ENCODE measurements at places on chromosomes 1 and 21.

DNA sequence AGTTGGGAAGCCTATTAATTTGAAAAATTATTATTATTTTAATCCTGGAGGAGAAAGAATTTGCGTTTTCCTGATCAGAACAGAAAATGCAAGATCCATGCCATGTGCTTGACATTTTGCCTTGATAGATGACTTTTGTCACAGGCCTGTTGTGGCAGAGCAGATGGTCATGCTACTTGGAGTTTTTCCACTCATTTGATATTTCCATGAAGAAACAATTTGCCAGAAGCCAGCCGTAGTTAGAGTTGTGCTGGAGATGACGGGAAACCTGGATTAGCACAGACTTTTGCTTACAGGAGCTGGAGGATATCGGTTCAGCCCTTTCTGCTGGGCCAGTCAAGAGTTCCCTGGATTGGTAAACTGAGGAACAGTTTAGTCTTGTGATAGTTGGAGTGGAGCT lies 3.2 kb downstream of the RCAN3 start:
- DNase-seq = no peak

GRCh38 chr1:93679546-93679945 lies 2.1 kb downstream of the BCAR3 start:
- no peak for DNase-seq

DNA sequence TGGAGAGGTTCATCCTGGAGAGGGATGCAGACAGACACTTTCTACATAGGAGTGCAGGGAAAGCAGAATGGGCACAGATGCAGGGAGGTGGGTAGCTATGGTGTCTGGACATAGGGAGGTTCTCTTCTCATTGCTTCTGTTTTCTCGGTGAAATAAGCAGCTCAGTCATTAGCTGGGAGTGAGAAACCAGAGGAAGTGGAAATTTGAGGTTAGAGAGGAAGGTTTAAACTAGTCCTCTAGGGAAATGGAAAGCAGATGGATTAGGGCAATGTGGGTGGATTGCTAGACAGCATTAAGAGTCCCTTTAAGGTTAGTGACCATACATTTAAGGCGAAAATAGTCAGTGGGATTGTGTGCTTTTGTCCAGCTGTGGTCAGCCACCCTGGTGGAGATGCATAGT lies 39.6 kb downstream of the MPZL1 start:
- DNase-seq = no peak

DNA sequence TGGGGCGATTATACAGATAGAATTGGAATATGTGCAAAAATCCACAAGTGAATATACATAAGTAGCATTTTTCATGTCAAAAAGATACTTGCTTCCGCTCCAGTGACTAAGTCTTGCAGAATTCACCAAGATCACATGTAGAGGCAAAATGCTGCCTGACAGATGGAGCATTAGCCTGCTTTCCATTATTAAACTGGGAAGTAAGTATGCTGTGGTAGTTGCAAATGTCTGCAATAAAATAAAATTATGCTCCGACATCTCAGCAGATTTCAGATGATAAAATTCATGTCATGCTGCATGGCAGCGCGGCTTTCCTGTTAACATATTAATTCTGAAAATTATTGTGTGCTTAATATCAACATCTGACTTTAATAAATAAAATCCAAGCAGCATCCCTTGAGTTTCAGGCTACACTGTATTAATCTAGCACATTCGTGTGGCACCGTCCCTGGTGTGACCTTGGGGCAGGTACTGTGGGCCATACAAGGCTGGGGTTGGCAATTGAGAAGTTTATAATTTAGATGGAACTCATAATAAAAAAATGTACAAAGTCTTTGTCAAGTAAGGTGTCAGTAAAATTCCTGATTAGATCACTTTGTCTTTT lies 366.4 kb upstream of the ZP4 start:
- DNase-seq = no peak

GRCh38 chr1:37442644-37443043 lies 31.7 kb upstream of the ZC3H12A start:
- no peak for DNase-seq

DNA sequence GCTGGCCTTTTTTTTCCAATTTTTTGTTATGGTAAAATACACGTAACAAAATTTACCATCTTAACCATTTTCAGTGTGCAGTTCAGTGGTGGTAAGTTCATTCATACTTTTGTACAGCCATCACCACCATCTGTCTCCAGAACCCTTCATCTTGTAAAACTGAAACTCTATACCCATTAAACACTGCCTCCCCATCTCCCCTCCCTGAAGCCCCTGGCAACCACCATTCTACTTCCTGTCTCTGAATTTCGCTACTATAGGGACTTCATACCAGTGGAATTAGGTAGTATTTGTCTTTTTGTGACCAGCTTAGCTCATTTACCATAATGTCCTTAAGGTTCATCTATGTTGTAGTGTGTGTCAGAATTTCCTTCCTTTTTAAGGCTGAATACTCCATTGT lies 8.7 kb downstream of the PKNOX1 start:
- DNase-seq = no peak

GRCh38 chr1:8047686-8048445 lies 21.8 kb upstream of the ERRFI1 start:
- DNase-seq = no peak

DNA sequence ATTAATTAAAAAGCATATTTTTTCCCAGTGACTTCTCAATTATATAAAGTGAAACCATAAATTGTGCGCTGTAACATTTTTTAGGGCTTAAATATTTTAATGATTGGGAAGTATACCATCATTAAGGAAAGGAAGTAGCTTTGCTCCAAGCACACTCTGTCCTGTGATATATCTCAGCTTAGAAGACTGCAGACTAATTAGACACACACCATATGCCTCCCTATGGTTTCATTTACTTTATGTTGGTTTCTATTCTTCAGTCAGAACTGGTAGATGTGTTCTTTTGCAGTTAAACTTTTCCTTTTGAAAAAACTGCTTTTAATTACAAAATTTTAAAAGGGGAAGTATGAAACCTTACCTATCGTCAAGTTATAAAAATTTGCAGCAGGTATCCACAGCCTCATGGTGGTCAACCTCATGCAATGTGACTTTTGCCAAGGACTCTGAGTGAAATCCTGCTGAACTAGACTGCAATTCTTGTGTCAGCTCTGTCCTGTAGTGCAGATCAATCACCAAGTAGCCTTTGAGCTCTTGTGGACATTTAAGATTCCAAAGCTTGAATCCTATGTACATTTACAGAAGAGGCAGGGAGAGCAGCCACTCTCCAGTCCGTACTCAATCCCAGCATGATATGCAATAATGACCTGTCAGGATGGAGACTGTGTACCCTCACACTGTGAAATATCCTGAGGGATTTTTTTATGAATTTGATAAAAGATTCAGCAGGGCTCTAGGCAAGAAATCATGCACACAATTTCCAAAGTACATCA lies 149.1 kb downstream of the AMY1C start:
- DNase-seq = no peak

DNA sequence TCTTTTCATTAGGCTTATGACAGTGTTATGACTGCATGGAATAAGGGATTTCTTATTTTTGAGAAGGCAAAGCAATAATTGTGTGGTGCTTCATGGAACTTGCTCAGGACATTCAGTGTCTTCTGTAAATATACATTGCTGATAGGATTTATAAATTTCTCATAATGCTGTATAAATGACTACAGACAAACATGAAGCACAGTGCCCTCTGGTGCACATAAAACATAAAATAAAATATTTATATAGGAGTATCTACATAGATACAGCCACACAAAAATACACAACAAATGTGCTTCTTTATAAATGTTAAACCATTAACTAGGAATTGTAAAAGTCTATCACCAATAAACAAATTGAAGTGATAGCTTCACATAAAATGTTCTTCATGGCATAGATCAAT lies 24.1 kb downstream of the BRINP3 start:
- DNase-seq = no peak

DNA sequence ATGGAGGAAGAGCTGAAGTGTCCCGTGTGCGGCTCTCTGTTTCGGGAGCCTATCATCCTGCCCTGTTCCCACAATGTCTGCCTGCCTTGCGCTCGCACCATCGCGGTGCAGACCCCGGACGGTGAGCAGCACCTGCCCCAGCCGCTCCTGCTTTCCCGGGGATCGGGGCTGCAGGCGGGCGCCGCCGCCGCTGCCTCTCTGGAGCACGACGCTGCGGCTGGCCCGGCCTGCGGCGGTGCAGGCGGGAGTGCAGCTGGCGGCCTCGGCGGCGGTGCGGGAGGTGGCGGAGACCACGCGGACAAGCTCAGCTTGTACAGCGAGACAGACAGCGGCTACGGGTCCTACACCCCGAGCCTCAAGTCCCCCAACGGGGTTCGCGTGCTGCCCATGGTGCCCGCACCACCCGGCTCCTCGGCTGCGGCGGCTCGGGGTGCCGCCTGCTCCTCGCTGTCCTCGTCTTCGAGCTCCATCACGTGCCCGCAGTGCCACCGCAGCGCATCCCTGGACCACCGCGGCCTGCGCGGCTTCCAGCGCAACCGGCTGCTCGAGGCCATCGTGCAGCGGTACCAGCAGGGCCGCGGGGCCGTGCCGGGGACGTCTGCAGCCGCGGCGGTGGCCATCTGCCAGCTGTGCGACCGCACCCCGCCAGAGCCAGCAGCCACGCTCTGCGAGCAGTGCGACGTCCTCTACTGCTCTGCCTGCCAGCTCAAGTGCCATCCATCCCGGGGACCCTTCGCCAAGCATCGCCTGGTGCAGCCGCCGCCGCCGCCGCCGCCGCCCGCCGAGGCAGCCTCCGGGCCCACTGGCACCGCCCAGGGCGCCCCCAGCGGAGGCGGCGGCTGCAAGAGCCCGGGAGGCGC lies 1.3 kb downstream of the TRIM67 start:
- no peak for DNase-seq

DNA sequence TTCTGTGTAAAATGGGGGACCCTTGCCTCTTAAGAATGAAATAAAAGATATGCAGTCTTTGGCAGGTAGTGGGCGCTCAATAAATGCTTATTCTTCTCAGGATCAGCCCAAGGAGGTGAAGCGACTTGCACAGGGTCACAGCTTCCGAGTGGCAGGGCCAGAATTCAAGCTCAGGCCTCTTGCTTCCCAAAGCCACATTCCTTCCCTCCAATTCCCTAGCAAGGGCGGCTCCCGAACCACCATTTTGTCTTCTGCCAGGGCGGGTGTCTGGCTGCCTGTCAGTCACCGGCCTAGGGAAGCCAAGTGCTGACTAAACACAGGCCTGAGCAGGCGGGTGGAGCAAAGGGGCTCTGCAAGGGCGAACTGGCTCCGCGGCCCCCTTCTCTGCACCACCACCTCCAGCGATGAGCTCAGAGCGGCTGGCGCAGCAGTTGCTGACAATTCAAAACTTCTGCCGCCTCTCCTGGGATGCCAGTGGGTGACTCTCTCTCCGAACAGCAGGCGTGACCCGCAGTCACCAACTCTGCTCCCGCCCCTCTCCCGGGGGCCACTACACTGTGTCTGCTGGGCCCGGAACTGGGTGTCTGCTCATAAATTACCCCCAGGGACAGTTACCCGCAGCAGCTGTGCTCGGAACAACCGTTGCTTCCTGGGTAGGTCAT lies 10.8 kb downstream of the GPR3 start:
- no peak for DNase-seq

- DNase-seq = no peak
Measured at GRCh38 chr1:169207797-169208520, 101.5 kb downstream of the ATP1B1 start.

DNA sequence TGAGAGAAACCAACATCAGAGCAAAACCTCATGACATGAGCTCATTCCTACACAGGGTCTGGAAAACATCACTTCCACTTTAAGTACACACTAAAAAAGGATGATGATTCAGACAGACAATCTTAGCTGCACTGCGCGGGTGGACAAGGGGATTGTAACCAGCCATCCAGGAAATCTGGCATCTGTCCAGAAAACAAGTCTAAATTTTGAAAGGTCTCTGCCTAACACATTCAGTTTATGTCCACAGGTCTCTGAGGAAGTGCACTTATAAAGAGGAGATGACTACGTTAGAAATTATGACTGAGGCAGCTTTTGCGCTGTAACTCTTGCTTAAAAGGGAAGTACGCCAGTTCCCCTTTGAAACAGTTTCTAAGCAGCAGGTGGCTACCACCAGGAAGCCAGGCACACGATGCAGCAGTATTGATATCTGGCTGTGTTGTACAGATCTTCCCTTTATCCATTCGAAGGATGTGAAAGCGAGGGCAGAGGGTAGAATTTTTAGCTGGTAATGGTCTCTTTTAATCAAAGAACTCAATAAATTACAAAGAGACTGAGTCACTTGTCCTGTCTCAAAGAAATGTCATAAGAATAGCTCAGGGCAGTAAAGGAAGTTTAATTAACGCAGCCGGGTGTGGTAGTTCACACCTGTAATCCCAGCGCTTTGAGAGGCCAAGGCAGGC lies 128.0 kb downstream of the SETD4 start:
- no peak for DNase-seq

DNA sequence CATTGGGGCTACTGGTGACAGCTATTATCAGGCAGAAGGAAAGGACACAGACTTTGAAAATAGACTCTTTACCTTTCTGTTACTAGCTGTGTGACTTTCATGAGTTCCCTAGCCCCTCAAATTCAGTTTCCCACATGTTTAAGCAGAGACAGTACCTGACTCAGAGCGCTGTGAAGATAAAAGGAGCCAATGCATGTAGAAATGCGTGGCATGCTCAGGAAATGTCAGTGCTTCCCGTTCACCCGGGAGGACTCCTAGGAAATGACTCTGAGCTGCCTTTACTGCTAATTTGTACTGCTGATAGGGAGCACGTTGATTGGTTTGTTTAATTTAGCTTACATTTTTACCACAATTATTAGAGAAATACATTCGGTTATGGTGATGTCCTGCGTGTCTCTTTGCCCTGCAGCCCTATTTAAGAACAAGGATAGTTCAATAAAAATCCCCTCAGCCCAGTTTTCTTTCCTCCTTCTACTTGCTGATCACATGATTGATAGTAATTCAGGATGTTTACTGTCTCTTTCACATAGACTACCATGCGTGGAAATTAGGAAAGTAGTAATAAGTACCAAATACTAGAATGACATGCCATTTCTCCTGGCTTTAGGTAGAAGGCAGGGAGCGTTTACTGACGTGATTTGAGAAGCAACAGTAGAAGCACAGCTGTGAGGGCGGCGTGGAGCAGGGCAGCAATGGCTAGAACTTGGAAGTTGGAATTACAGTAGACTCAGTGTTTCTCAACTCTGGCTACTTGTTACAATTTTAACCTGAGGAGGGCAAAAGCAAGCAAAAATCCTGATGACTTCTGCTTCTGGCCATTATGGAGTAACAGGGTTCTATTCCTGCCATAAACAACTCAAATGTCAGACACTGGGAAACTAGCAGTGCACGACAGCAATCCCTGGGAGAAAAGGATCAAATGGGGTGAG lies 15.9 kb downstream of the PDIK1L start:
- DNase-seq = no peak

- DNase-seq = no peak
Measured at GRCh38 chr1:198929961-198930599, 291.2 kb downstream of the PTPRC start.

GRCh38 chr1:70930062-70930461 lies 117.6 kb downstream of the PTGER3 start:
- no peak for DNase-seq

DNA sequence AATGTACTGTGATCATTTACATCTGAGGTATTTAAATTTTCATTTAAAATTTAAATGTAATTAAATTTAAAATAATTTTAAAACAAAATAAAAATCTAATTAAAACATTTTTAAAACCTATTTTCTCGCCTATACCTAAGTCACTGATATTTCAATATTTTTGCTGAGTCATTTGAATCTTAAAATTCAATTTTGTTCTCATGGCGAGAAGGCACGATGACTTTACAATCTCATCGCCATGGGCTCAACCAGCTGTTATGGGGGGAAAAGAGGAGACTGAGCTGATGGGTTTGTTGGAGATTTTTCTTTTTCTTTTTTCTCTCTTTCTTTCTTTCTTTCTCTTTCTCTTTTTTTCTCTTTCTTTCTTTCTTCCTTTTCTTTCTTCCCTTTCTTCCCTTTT lies 89.3 kb downstream of the PRDM16 start:
- DNase-seq = no peak

Measured in right lobe of liver (tissue), 6 donors.